GF-D8 (cell line): ENCODE measurements at places on chromosomes 2 and 18.

GRCh38 chr18:54130631-54131030 lies 93.8 kb downstream of the MBD2 start:
- no peak for DNase-seq

DNA sequence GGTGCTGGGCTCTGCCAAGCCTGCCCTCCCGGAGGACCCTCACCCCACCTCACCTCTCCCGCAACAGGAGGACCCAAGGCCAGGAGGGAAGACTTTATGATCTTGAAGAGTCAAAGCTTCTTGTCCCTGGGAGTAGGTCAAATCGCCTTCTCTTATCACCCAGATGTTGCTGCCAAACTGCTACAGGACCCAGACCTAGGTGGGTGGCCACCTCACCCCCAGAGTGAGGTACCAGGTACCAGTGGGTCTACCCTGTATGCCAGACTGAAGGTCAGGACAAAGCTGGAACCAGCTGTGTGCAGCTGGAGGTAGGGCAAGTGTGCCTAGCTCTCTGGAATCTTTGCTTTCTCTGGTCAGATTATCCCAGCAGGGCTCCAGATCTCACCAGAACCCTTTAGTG lies 197.2 kb downstream of the ZFP36L2 start:
- DNase-seq, result no peak

DNA sequence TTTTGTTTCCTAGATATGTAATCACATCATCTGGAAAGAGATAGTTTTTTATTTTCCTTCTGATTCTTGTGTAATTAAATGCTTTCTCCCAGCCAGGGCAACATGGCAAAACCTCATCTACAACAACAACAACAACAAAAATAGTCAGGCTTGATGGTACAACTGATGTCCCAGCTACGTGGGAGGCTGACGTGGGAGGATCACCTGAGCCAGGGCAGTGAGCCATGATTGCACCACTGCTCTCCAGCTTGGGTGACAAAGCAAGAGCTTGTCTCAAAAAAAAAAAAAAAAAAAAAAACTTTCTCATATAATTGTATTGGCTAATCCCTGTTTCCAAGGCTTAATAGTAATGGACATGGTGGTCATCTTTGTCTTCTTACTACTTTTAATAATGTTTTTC lies 26.4 kb upstream of the PGAP1 start:
- no peak for DNase-seq

DNA sequence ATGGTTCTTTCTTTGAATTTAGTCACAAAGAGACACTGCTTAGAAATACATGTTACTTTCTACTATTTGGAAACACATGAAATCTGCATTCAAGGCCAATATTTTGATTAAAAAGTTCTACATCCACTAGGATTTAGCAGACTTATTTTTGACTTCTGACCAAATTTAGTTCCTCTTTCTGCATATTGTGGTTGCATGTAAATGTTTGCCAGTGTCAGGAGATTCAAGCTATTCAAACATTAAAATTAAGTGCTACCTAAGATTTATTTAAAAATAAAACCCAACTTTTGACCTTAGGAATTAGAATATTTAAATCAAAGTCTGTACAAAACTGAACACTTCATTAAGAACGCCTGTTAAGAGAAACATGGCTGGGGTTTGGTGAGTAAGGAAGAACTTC lies 891.1 kb downstream of the CPS1 start:
- no peak for DNase-seq

DNA sequence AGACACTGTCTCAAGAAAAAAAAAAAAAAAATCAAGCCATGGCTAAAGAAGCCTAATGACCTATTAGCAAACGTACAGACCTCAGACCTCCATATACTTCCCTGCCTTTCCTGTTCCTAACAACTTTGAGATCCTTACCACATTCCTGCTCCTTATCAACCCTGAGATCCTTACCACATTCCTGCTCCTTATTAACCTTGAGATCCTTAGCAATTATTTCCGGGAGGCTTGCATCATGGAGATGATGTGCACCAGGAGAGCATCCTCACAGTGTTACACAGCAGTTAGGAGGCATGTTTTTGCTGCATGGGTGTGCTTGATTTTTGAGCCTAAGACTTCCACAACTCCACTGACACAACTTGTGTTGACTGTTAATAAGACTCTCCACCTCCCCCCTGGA lies 54.6 kb upstream of the RASGRP3 start:
- DNase-seq, result no peak

- no peak for DNase-seq
Observed at GRCh38 chr2:113281910-113282746, 3.4 kb upstream of the PAX8 start.

DNA sequence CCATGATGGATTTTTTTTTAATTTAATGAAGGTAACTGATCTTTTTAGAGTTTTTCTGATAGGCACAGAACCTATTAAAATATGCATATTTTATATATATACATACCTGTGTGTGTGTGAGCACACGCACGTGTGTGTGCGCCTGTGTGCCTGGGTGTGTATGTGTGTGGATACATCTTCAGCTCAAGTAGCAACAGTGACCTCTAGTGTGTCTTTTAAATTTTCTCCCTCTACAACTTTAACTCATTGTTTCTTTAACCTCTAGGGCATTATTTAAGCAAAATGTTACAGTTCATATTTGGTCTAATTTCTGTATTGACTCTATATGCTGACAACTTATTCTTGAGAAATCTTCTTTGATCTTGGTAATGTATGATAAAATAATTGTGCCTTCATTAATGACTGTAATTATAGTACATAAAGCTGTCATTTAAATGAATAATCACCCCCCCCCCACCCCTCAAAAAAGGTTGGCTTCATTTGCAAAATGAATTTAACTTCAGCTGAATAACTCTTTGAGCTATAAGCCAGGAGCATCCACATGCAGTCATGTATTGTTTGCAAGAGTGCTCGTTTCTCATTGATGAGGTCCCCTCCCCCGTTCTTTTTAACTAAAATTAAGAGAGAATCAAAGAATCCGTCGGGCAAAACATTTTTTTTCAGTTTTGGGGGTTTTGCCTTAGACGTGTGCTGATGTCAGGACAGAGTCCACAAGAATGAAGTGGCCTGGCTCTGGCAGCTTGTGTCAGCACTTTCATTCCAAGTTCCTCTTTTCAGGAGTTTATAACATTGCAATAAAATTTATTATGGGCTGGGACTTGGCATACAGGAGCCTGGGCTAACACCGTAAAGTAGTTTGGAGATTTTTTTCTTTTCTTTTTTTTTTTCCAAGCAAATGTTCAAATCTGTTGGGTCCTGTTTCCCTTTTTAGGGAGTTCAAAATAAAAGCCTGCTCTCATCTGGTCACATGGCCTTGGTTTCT lies 80.0 kb downstream of the ETAA1 start:
- no peak for DNase-seq

DNA sequence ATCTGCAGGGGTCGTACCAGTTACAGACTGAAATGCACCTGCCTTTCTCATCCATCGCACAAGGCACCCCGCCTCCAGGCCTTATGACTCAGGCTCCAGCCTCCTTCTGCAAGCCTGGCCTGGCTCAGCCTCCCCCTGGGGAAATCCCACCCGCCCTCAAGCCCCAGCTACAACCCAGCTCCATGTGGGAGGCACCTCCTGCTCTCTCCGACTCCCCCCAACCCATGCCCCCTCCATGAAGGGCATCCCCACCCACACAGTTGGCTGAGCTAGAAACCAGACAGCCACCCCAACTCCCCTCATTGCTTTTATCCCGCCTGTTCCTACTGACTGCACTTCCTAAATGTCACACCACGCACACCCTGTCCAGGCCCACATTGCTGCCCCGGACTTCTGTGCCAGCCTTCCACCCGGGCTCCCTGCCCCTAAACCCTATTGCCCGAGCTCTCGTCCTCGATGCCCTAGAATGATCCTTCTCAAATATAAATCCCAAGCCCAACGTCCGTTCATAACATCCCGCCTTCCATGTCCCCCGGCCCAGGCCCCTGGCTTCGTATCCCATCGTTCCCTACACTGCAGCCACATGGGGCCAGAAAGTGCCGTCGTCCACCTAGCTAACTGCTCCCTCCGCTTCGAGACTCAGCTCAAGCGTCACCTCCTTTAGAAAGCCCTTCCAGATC lies 9.9 kb downstream of the DNMT3A start:
- DNase-seq, result no peak

- DNase-seq, result no peak
Observed at GRCh38 chr18:63186520-63187222, 132.9 kb downstream of the BCL2 start.

- no peak for DNase-seq
Observed at GRCh38 chr18:56321470-56321869, 316.9 kb downstream of the TXNL1 start.

DNA sequence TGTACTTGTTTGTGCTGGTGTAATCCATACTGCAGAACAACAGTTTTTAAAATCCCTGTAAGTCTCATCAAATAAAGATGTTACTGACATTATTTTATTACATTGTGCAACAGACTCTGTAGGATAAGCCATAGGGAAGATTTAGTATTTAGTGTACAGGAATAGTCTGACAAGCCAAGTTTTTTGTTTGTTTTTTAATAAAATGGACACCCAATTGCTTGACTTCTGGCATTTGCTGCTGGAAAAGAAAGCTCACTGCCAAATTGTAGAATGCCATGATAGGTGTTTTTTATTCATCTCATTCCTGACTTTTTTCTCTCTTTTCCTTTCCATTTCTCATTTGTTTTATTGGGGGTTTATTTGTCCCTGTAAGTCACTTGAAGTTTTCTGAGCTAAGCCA lies 38.1 kb downstream of the SMARCAL1 start:
- DNase-seq, result no peak

GRCh38 chr2:221312634-221313033 lies 259.5 kb downstream of the EPHA4 start:
- no peak for DNase-seq

DNA sequence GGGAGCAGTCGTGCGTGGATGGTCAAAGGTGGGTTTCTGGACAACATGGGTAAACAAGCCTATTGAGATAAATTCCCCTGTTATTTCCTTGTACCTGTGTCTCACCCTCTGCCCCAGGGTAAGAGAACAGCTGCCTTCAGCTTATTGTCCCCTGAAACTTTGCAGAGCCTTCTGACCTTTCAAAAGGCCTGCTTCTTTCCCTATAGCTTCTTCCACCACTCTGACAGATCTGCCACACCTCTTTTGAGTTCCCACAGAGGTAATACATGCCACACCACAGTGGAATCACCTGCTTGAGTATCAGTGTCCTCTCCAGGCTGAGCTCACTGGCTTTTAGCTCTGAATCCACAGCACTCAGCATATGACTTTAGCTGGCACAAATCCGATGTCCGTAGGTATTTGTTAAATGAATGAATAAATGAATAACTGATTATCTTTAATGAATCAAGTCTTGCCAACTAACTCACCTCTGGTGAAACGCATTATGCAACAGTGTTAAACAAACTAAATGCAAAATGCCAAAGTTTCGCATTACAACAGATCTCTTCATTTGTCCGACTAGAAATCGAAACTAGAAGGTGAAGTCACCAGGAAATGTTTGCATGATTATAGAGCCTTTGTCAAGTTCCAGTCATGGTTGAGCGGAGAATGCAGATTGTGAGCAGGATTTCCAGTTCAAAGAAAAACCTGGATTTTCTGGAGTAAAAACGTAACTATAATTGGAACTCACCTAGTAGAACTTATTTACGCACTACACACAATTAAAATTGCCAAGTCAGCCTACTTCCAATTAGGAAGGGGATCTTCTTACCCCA lies 16.4 kb downstream of the DYNAP start:
- DNase-seq, result no peak

DNA sequence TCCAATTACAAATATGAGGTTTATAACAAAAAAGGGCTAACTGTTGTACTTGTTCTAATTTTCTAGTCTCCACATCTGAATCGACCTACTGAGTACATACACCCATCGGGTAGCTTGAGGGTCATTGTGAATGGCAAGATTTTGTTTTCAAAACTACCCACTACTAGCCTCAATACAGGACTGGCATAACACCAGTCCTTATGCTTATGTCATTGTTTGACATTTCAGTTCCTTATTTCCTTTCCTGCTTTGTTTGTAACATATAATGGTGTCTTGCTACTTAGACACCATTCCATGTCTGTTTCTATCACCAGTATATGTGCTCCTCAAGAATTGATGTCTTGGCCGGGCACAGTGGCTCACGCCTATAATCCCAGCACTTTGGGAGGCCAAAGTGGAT lies 86.0 kb downstream of the EPHA4 start:
- no peak for DNase-seq
